Fibroblast of lung (primary cell): ENCODE measurements at places on chromosomes 3 and 15. TPM values are rescaled to one million over a fixed set of nuclear protein-coding genes. Genes with fewer than 3 reads are reported as not detected.

LZTFL1 gene
- total RNA-seq, result 12.4 and 16.2 TPM in 2 replicates

PAQR9 gene
- total RNA-seq, result not detected in 2 replicates

ANO10 gene
- total RNA-seq, result 96.8 and 138 TPM in 2 replicates

COLQ gene
- 0.26 and 0.33 TPM in 2 replicates for total RNA-seq

USP19 gene
- 49.1 and 53.8 TPM in 2 replicates for total RNA-seq

ATP8B4 gene
- total RNA-seq, result 7.4 and 19.5 TPM in 2 replicates

RHOV gene
- under 0.01 TPM in 1 of 2 replicates, not detected in the other for total RNA-seq

TP63 gene
- total RNA-seq, result under 0.01 TPM in 1 of 2 replicates, not detected in the other

SNRPA1 gene
- 7.7 and 12.9 TPM in 2 replicates for total RNA-seq

PDZRN3 gene
- 47.5 and 56.3 TPM in 2 replicates for total RNA-seq

CP gene
- under 0.01 TPM in 1 of 2 replicates, not detected in the other for total RNA-seq

MOBP gene
- total RNA-seq, result not detected in 2 replicates

SERPINI2 gene
- not detected in 2 replicates for total RNA-seq

ITGB5 gene
- total RNA-seq, result 135 and 196 TPM in 2 replicates

FETUB gene
- not detected in 2 replicates for total RNA-seq

MST1 gene
- 5.1 and 6.6 TPM in 2 replicates for total RNA-seq

LRRC28 gene
- total RNA-seq, result 10.0 and 20.1 TPM in 2 replicates

C2CD4A gene
- total RNA-seq, result not detected in 2 replicates

NECTIN3 gene
- total RNA-seq, result 45.2 and 58.1 TPM in 2 replicates

SLC9C1 gene
- under 0.01 TPM in 1 of 2 replicates, not detected in the other for total RNA-seq

PRSS50 gene
- not detected in 2 replicates for total RNA-seq

FILIP1L gene
- 71.4 and 92.8 TPM in 2 replicates for total RNA-seq

NEK10 gene
- total RNA-seq, result 16.4 and 23.0 TPM in 2 replicates

SH2D7 gene
- not detected in 2 replicates for total RNA-seq

CFAP92 gene
- under 0.01 TPM in 1 of 2 replicates, not detected in the other for total RNA-seq

SPINK8 gene
- not detected in 2 replicates for total RNA-seq

CBLB gene
- total RNA-seq, result 19.8 and 26.9 TPM in 2 replicates

STRA6 gene
- 0.17 TPM in 1 of 2 replicates, not detected in the other for total RNA-seq
